ENCODE measurements at places on chromosomes 12 and 14.
A peak's percentile ranks its signal among the peaks of the same experiment; 100 is the strongest.

- DNase-seq, result no peak
These were observed 6.6 kb downstream of the PDE6H start for GRCh38 chr12:14979468-14979867.

DNA sequence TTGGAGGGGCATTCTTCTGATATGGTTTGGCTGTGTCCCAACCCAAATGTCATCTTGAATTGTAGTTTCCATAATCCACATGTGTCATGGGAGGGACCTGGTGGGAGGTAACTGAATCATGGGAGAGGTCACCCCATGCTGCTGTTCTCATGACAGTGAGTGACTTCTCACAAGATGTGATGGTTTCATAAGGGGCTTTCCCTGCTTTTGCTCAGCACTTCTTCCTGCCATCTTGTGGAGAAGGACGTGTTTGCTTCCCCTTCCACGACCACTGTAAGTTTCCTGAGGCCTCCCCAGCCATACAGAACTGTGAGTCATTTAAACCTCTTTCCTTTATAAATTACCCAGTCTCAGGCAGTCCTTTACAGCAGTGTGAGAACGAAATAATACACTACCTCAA, 382.4 kb downstream of the VRK1 start:
- DNase-seq, result no peak

- DNase-seq, result no peak
These were observed 1.4 kb upstream of the ZFP36L1 start for GRCh38 chr14:68794130-68794850.

GRCh38 chr14:105064721-105065143, 498 bp downstream of the GPR132 start:
- DNase-seq, result no peak

- DNase-seq, result no peak
These were observed 86.8 kb upstream of the PARP11 start for GRCh38 chr12:3959799-3960560.

DNA sequence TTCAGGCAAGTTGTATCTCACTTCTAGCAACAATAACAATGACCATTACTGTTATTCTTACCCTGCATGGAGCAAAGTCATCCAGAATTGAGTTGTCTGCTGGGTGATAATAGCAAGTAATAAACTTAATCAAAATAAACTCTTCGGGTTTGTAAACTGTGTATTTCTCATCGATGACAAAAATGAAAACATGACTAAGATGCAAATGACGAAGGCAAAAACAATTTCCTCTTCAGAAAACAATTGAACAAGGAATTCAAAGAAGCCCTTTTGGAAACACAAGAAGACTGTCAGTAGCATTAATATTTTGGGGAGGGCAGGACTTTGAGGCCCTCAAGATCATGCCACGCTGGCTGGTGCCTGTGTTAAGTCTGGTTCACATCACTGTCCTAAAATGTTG, 232.0 kb downstream of the BTG1 start:
- no peak for DNase-seq

GRCh38 chr14:23933108-23933741, 20.3 kb upstream of the DHRS4 start:
- DNase-seq, result no peak

- no peak for DNase-seq
These were observed 6.7 kb downstream of the REC8 start for GRCh38 chr14:24178399-24179178.

DNA sequence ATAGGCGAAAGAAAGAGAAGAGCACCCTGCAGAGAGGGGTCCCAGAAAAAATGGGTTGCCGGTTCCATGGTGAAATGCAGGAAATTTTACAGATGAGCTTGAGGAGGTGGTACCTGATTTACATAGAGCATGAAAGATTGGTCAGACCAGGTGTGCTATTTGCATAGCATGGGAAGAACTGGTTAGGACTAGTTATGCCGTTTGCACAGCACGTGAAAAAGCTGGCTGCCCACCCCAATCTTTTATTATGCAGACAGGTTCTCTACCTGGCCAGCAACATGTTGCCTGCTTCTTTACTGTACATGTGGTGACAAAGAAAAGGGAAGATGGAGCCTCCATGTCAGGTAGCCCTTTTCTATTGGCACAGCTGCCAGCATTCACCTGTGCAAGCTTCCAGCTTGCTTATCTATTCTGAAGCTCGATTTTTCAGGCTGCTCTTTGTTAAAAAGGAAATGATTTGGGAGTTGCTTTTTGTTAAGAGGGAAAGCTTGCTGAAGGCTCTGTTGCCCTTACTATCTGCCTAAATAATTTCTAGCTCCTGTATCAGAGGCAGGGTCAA, 62.9 kb upstream of the ELK3 start:
- no peak for DNase-seq

GRCh38 chr12:7853557-7853956, 19.2 kb downstream of the SLC2A14 start:
- DNase-seq, result no peak

DNA sequence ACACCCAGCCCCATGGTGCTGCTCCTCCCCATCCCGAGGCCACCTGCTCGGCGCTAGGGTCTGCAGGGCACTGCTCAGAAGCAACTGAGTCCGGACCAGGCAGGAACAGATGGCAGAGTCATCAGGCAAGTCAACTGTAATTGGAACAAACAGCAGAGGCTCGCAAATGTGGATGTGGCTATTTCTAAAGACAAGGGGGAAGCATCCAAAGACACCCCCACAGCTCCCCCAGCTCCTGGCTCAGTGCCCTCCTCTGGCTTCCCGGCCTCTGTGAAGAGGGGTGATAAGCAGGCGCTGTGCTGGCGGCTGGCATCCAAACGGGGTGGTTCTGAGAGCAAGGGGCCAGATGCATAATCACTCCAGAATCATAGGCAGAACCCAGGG, 125.6 kb downstream of the PIWIL1 start:
- no peak for DNase-seq

DNA sequence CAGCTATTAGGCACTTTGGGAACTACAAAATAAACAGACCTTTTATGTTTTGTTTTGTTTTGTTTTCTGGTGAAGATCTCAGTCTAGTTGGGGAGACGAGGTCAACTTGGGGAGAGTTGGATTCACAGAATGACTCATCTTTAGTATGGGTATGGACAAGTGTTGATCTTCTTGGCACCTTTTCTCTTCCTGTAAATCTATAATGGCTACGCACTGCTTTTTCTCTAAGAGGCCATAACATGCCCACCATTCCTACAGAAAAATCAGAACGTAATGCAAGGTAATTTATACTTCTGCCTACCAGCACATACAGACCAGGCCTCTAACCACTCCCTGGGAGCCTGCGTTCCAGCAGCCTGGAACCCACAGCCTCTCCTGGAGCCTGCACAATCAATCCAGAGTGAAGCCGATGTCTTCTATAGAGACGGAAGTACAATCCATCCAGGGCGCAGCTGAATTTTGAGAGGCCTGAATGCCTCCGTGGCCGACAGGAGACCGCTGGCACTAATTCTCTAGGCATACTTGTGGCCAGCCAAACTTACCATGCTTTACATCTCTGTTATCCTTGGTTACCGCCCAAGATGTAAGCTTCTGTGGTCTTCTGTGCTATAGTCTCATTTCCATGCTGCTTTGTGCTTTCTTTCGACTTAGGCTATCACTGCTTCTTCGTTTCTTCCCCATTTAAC, 717 bp downstream of the PPHLN1 start:
- DNase-seq, result no peak

DNA sequence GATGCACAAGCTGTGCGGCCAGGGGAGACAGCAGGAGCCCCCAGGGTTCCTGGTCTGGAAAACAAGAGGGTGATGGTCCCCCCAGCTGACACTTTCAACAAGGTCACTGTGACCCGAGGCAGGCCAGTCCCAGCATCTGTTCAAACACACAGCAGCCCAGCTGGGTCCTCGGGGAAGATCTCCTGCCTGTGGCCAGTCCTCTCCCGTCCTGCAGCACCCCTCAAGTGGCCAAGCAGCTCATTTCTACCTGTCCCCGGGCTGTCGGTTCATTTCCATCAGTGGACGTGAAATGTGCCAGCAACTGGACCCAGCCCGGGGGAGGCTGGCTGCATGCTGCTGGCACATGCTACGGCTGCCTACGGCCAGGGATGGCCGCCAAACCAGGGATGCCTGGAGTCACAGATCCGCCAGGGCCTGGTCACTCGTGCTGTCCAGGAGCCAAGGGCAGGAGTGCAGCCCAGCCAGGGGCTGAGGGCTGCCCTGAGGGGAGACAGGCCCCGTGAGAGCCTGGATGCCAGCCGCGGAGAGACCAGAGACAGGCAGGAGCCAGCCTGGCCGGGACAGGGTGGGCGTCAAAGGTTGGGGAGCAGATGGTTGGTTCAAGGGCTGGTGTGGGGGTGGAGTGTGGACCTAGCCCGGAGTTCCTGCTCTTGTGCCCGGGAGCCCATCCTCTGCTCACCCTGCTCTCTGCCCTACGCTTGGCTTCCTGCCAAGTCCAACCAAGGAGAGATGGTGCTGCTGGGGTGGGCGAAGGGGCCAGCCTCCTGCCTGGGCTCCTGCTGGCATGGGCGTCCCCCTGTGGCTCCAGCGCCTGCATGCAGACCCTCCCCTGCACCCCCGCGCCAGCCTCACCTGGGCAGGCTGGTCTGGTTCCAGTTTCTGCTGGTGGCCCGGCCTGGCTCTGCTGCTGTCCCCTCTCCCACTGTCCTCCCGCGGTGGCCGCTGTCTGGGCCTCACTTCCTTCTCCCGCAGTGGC, 143.8 kb downstream of the ADGRD1 start:
- no peak for DNase-seq

DNA sequence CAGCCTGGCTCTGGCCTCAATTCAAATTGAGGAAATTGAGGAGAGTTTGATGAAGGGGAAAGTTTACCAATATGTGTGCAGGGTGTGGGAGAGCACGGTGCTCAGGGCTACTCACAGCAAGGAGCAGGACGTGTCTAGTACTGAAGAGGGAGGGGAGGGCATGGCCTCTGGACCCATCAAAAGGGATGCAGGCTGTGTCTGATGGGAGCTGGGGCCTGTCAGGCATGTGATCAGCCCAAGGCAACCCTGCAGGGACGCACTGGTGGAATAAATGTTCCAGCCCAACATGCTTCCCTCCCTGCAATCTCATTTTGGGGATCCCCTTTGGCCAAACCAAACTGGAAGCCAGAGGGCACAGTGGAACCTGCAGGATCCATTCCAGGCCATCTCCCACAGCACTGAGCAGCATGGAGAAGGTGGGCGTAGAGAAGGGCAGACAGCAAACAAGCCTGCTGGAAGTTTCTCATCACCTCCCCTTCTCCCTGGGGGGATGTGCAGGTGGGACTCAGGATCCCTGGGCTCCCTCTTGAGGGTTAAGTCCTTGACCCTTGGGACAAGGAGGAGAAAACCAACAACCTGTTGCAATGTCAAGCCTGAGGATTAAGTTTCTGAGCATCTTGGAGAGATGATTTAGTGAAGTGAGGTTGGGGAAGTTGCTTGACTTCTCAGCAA, 17.8 kb upstream of the RBM19 start:
- DNase-seq, result no peak

GRCh38 chr12:552466-552865, 92.7 kb downstream of the B4GALNT3 start:
- no peak for DNase-seq

DNA sequence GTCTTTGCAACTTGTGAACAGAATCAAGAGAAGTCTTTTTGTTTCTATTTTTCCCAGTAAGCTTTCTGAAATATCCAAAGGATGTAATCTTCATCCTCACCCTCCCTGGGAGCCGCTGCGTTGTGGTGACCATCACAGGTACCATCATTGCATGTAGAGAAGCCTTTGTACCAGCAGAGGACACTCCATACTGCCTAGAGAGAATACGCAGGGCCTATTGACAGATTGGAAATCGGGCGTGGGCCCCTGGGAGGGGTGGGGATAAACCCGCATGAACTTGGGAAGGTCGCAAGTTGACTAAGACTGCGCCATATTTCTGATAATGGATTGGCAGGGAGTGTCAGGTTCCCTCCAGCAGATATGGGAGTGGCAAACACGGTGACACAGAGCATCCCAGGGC, 12.7 kb downstream of the KRT1 start:
- no peak for DNase-seq

DNA sequence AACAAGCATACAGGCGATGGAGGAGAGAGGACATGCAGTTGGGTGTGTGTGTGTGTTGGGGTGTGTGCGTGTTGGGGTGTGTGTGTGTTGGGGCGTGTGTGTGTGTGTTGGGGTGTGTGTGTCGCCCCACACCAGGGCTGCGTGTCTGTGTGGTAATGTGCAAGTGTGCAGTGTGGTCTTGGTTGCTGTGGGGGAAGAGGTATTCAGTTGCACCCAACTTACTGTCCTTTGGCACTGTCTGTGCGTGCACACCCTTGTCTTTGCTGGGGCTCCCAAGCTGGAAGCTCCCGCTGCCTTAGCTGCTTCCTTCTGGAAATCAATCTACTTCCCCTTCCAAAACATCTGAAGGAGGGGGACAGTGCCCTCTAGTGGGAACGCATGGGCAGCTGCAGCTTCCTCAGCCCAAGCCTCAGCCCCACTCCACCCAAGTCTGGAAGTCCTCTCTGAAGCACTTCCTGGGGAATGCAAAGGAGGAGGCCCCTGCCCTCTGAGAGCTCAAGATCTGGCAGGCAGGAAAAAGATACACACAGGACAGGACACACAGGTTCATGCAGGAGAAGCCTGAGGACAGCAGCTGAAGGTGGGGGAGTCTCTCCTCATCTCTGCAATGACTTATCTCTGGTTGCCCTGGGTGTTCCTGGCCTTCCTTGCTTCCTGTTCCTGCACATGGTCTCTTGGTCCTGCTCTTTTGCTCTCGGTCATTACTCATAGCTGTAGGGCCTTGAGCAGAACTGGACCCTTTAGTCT, 13.1 kb downstream of the ASIC1 start:
- peak; percentile 70 for DNase-seq

DNA sequence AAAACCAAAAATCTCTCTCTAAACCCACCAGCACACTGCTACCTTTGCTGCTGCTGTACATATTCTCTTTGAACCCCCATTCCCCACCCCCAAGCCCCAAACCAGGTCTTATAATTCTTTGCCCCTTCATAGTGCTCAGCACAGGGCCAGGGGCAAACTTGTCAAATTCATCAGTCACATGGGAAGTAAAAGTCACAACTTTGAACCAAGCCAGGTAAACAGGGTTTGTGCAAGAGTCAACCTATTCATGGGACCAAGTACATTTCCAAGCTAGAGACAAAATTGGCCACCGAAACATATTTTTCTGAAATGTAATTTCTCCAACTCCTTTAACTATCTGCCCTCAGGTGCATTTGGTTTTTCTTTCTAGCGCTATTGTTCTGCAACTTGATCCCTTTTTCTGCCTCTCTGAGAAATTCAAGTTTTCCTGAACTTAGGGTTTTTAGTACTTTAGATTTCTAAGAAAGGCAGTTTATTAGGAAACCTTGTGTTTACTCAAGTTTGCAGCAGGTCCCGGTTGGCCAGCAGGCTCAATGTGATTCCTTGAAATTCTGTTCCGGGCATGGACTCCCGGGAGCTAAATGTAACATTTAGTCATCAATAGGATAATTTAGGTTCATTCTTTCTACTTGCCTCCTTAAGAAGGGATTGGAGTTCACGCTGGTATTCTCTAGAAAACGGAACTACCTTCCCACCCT, 230.5 kb downstream of the EFCAB11 start:
- DNase-seq, result no peak

- DNase-seq, result no peak
These were observed 141.8 kb upstream of the CPM start for GRCh38 chr12:69074556-69075349.

- no peak for DNase-seq
These were observed 10.9 kb downstream of the RNF212B start for GRCh38 chr14:23248601-23249000.

Measured in smooth muscle cell of the brain vasculature (primary cell).